SJSA1 (cell line): ENCODE measurements at places on chromosomes 13 and 19.

DNA sequence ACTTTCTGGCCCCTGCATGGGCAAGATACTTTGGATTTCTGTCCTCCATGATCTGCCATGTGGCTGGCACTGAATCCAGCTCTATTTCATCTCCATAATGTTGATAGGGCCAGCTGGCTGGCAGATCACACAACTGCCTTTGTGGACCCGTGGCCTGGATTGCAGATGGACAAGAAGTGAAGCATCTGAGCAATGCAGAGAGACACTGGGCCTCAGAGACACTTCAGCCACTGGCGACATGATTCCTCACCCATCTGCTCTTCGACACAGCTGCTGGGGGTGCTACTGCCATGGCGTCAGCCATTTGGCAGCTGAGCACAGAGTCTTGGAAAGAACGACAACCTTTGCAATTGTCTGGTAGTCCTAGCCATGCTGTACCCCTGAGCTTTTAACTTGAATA is 79.5 kb upstream of the MYO16 start:
- no peak for DNase-seq

DNA sequence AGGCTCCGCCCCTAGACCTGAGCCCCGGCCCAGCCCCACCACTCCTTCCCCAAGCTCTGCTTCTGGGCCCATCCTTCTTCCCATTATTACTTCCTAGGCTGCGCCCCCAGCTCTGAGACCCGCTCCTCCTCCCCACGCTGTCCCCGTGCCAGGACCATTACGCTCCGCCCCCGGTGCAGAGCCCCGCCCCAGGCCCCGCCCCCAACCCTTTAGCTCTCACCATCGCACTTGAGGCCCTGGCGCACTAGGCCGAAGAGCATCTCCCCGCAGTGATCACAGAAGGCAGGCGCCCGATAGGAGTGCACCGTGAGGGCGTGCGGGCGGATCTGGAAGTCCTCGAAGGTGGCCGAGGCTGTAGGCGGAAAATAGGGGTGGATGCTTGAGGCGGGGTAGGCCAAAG is 6.2 kb downstream of the PRKD2 start:
- DNase-seq: no peak

GRCh38 chr13:41496420-41497234 is 39.3 kb downstream of the RGCC start:
- DNase-seq: peak; percentile 43

GRCh38 chr13:51882570-51883225 is 20.9 kb downstream of the CCDC70 start:
- no peak for DNase-seq

DNA sequence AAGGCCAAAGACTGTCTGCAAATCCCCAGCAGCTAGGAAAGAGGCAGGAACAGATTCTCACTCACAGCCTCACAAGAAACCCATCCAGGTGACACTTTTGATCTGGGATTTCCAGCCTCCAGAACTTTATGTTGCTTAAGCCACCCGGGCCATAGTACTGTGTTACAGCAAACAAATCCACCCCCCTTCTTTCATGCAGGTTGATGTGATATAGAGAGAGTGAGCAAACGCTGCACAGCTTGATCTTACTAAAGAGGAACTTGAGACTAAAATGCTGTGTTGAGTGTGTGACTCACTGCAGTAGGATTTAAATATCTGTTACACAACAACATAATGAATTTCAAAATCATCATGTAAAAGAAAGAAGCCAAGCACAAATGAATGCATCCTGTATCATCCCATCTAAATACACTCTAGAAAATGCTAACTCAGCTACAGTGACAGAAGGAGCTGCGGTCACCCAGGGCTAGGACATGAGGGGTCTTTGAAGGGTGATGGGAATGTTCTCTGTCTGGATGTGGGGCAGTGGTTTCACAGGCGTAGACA is 32.2 kb downstream of the RCBTB2 start:
- DNase-seq: no peak

DNA sequence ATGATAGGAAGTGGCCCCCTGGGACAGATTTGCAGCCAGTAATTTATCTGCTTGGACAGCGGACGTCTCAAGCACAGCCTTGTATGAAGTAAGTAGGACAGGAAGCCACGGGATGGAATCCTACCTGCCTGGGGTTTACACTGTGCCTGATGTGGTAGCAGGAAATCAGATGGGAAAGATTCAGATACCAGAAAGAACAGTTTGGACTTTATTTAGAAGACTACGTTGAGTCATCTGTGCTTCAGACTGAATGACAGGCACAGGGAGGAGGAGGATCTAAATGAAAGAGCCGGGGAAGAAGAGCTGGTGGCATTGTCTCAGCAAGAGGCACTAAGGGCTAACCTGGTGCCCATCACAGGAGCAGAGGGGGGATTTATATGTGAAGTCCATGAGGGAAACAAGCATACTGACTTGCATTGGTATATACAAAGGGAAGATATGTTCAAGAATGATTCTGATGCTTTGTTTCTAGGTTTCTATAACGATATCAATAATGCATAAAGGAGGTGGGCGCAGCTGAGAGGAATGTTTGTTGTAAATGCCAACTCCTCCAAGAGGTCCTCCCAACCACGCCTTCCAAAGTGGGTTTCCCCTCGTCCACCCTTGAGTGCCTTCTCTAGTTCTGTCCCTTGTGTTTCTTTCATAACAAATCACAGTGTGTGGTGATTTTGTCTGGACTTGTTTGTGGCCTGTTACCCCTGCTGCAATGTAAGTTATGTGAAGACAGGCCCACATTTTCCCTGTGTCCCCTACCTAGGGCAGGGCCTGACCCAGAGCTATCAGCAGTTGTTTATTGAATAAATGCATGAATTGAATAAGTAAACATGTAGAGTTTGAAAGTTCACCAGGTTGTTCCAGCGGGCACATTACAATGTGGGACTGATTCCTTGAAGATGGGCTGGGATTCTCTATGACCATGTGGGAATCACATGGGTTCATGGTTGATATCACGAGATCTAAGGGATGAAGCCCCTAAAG is 328.4 kb downstream of the SLC7A1 start:
- DNase-seq: no peak

GRCh38 chr13:112668924-112669323 is 20.9 kb upstream of the ATP11A start:
- no peak for DNase-seq

DNA sequence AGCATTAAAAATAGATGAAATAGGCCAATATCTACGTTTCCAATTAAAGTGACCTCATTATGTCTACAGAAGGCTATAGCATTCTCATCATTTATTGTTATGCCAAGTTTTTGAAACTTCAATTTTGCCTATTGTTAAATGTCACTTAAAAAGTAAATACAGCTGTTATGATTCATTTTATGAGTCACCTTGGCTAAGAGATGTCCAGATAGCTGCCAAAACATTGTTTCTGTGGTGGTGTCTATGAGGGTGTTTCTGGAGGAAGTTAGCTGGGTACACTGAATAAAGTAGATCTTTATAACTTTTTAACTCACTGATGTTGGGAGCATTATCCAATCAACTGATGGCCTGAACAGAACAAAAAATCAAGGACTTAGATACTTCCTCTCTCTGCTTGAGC is 1209.7 kb upstream of the PCDH9 start:
- DNase-seq: no peak

- DNase-seq: no peak
Observed at GRCh38 chr13:50255639-50256038, 240.4 kb downstream of the KCNRG start.

DNA sequence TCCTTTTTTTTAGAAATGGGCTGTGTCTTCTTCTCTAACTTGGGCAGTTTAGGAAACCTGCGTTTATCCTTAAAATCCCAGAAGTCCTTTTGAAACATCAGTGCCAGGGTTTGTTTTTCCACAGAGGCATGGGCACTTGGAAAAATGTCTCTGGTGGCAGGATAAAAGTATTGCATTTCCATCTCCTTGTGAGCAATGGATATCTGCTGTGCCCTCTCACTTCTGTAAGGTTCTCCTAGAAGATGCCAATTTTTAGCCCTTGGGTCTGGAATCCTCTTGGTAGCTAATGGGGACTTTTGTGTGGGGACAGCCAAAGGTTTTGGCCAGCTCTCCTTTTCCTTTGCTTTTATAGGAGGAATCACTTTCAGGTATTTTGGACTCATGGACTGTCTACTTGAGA is 21.0 kb downstream of the WDR87 start:
- DNase-seq: no peak

DNA sequence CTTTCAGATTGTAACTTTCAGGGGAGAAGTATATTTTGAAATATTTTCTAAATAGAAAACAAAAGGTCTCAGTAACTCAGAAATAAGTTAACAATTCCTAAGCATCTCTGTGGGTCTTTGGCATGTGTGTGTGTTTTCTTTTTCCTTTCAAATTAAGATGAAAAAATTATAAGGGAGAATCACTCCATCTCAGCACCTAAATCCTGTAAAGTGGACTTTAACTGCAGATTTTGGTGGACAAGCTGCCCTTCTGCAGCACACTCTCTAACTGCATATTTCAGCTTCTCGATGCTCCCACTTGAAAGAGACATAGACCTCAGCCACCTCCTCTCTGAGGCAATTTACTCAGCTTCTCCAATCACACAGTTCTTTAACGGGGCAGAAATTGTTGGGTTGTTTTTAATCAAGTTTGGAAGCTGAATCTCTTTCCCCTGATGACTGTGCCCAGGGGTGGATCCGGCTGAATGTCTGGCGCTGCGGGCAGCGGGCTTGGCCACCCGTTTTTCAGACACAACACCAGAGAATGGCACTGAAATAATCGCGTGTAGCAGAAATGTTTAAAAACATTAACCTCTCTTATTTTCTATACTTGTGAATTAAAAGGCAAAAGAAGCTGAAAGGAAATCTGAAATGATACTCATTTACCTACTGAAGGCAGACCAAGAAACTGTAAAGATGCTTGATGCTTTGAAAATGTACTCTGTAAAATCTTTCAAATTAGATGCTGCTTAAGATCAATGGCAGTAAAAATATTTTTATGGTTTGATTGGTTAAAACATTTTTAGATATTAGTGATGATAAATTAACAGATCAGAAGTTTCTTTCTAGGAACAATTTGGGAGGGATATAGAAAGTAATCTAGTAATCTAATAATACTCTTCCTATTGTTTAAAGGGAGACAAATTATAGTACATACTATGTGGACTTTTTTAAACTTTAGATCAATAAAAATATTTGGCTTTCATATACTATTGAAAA is 12.4 kb downstream of the ZIC2 start:
- DNase-seq: peak; percentile 51

- no peak for DNase-seq
Observed at GRCh38 chr19:10712754-10713153, 5.1 kb upstream of the DNM2 start.

- DNase-seq: no peak
Observed at GRCh38 chr13:50098693-50099092, 83.4 kb downstream of the KCNRG start.

GRCh38 chr13:46855166-46855565 is 41.7 kb downstream of the HTR2A start:
- no peak for DNase-seq

GRCh38 chr19:8423817-8424223 is 10.7 kb downstream of the MARCHF2 start:
- DNase-seq: peak; percentile 95

DNA sequence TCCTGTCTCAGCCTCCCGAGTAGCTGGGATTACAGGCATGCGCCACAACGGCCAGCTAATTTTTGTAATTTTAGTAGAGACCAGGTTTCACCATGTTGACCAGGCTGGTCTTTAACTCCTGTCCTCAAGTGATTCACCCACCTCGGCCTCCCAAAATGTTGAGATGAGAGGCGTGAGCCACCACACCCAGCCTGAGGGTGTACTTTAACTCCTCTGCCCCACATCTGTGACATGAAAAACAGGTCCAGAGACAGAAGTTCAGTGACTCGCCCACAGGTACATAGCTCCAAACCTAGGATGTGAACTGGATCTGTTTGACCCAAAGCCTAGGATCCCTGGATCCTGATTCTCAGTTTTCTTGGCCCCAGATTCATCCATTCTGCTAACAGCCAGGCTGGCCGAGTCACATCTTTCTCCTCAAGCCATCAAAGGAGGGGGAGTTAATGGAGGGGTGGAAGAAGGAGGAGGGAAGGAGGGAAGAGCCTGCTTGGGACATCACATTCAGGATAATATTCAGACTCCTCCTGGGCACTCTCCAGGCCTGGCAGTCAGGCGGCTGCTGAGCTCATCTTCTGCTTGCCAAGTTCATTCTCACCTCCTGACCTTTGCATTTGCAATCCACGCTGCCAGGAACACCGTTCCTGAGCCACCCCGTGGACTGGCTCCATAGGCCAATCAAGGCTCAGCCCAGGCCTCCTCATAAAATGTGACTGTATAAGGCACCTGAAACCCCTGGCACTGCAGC is 3.1 kb downstream of the SPC24 start:
- DNase-seq: no peak

- DNase-seq: no peak
Observed at GRCh38 chr19:54206030-54206830, 5.6 kb downstream of the RPS9 start.

GRCh38 chr13:78476910-78477309 is 126.4 kb downstream of the POU4F1 start:
- DNase-seq: no peak

DNA sequence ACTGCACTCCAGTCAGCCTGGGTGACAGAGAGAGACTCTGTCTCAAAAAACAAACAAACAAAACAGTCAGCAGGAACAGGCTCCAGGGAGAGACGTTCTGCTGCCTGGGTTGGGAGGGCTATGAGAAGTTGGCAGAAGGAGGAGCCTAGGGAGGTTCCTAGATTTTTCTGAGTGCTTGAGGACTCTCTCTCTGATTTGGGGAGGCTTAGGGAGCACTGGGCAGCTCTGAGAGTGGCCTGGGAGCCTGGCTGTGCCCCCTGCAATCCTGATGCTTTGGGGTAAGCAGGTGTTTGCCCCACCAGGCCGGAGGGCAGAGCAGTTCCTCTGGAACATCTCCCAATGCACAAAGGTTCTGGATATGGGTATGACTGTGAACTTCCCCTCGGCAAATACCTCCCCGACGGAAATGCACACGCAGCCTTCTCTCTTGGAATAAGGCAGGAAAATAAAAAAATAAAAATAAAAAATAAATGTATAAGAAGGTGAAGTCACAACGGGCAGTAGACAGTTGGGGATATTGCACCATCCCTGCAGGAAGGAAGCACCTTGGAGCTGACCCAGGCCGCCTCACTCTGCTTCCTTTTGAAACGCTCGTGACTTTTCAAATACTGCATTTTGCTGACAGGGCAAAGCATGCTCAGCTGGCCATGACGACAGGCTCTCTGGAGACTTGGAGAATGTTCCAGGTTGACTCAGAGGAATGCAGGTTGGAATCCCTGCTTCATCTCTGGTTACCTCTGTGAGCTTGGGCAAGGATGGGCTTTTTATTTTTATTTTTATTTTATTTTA is 26.5 kb upstream of the HOMER3 start:
- DNase-seq: peak; percentile 55

- DNase-seq: no peak
Observed at GRCh38 chr13:50224534-50224933, 209.3 kb downstream of the KCNRG start.
